Pancreas (tissue), 10 donors: ENCODE measurements at places on chromosomes 1 and 21. TPM values are rescaled to one million over a fixed set of nuclear protein-coding genes. Genes with fewer than 3 reads are reported as not detected.

The LYPD8 gene
- not detected for total RNA-seq

The SMIM11 gene
- total RNA-seq, result 6.5 TPM

GRCh38 chr1:117894078-117894477 lies 35.3 kb downstream of the GDAP2 start:
- peaks cover 8% of the 10 kb centered on the region for H3K36me3 ChIP-seq
- H3K4me3 ChIP-seq, result no peak overlapping the region
- H3K27me3 ChIP-seq, result no peaks in the 10 kb centered on the region
- H3K4me1 ChIP-seq, result peaks cover 54% of the 10 kb centered on the region

GRCh38 chr1:28066393-28067154 lies 21.8 kb downstream of the EYA3 start:
- H3K27ac ChIP-seq, result no peak overlapping the region
- no peak overlapping the region for H3K4me3 ChIP-seq
- no peak for DNase-seq
- H3K27me3 ChIP-seq, result no peaks in the 10 kb centered on the region
- H3K36me3 ChIP-seq, result no peaks in the 10 kb centered on the region

- no peaks in the 10 kb centered on the region for H3K4me1 ChIP-seq
- H3K27ac ChIP-seq, result no peak overlapping the region
- H3K27me3 ChIP-seq, result no peaks in the 10 kb centered on the region
- H3K4me3 ChIP-seq, result no peak overlapping the region
- DNase-seq, result no peak
These were observed 246.5 kb upstream of the VAMP3 start for GRCh38 chr1:7524341-7525337.
